ENCODE measurements at places on chromosomes 4 and X.
A peak's percentile ranks its signal among the peaks of the same experiment; 100 is the strongest.

DNA sequence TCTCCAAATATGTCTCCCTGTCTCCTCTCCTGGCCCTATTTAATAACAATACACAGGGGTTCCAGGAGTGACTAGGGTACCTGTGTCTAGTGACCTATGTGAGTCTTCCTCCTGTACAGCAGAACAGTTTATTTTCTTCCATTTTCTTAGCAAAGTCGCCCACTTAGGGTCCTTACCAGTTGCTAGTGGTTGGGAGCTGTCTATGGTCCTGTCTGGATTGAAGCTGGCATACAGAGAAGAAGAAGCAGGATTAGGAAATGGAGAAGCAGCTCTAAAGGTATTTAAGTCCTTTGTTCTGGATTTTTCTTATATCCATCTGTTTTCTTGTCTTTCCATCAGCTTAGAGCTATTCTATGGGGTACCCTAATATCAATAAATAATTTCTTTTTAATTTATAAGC, 587.1 kb upstream of the CPEB2 start:
- DNase-seq = no peak

DNA sequence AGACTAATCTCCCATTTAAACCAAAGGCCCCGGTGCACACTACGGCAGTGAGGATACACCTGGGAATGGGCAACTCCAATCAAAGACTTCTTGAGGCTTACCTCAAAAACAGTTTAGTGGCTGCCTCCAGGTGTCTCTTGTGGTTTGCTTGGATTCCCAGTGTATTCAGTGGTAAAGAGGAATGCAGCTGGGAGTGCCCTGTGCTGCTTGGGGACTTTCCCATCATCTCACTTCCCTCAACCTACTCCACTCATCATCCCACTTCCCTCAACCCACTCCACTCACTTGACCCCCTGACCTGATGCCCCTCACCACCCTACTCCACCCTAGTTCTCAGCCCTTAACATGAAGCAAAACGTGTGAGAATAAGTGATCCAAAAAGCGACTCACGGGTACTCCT, 177.3 kb upstream of the ETNPPL start:
- no peak for DNase-seq

DNA sequence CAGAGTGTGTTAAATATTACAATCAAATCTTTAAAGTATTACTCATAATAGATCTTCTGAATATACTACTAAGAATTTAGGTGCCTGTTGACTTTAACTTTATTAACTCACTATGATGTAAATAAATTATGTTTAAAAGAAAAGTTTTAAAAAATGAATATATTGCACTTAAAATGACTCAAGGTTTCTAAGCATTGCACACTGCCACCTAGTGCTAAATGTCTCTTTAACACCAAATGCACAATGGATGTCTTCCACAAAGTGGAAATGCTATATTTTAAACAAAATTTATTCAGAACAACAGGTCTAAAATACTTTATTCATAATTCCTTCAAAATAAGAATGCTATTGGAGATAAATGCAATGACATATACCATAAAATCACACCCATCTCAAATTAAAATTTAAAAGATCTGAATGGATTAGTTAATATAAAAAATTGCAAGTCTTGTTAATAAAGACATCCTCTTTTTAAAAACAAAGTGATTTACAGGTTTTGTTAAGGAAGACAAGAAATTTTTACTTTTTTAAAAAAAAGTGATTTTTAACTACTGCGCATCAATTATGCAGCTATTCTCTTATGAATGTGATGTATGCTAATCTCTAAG, 5.5 kb downstream of the INPP4B start:
- DNase-seq = no peak

DNA sequence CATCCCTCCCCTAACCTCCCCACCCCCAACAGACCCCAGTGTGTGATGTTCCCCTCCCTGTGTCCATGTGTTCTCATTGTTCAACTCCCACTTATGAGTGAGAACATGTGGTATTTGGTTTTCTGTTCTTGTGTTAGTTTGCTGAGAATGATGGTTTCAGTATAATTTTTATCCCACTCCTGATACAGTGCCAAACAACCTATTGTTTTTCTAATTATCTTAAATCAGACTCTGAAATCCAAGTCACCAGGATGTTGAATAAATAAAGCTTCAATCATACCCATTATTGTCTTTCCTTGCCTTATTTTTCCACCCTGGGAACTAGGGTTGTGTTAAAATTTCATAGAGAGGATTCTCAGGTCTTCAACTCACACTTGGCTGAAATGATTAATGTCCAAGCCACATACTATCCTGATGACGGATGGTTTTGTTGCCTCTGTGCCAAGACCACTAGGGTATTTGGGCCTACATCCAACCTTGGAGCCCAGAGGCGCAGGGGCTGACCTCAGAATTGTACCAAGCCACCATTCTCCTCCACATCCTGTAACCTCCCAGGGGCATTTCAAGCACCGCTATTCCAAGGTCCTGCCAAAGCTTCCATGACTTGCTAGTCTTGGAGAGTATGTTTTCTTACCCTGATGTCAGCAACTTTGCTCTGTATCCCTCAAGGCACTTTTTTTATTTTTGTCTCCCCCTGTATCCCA, 332.4 kb downstream of the ARHGAP24 start:
- DNase-seq = peak; percentile 80

- DNase-seq = no peak
These were observed 146.2 kb upstream of the BCOR start for GRCh38 chrX:40243755-40244515.

DNA sequence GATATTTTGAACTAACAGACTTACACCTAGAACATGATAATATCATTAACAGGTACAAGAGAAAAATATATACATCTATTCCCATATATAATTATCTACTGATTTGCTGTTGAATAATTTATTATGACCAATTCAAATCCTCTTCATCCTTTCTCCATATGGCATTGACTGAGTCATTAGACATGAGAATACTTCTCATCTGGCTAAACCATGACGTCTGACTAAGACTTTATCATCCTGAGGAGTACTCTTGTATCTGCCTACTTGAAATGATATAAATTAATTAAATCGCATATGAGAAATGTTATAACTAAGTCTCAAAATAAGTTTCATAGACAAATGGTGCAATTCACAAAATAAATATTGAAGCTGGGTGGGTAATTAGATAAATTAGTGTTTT, 67.4 kb downstream of the EMCN start:
- DNase-seq = no peak

DNA sequence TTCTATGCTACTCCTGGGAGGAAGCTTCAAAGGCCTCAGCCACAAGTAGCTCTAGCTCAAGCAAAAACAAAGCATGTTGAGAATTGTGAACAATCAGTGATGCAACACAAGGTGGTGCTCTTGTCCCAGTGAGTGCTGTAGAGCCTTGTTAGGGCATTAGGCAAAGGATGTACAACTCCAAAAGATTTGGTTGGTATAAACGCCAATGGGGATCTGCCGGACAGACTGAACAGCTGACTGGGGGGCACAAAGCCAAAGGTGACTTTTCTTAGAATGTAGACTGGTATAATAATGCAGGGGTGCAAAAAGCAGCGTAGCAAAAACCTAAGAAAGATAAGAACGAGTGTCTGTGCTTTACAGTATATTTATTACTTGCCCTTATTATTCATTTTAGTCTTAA, 62.6 kb upstream of the ALB start:
- no peak for DNase-seq

DNA sequence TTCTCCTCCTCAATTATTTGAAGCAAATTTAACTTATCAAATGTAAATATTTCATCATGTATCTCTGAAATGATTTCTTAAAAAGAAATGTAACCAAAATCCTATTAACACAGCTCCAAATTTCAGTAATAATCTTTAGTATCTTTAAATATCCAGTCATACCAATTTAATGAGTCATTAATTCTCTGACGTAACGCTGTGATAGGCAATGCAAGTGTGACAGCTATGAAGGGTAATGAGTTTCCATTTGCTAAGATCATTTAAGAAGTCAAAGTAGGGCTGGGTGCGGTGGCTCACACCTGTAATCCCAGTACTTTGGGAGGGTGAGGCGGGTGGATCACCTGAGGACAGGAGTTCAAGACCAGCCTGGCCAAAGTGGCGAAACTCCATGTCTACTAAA, 15.6 kb downstream of the RPS3A start:
- DNase-seq = no peak

DNA sequence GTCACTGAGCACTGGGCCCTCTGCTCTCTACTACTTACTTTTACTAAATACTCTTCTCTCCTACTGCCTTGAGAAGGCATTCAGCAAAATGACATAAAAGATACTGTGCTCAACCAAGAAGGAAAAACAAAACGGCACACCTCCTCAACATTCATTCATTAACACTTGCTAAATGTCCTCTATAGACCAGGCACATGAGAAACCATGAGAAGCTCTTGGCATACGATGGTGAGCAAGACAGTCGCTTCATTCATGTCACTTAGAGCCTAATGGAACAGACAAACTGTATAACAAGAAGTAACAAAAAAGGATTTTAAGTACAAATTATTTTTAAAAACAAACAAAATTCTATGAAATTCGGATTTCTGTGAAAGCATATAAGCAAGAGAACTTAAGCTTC, 38.7 kb downstream of the COL25A1 start:
- no peak for DNase-seq

DNA sequence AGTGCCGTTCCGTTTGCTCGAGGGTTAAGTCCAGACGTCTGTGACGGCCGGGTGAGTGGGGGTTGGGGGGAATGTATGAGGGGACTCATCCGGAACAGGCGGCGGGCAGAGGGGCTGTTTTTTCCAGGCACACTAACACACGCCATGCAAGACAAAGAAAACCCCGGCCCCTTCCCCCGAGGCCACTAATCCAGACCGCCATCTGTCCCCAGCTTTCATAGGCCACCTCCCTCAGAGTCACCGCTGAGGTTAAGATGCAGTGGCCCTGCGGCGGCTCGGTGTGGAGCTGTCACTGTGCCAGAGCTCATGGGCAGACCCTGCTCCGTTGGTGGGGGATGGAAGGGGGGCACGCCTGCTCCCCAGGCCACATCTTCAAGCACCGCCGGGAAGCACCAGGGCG, 34.1 kb downstream of the SORCS2 start:
- DNase-seq = no peak

DNA sequence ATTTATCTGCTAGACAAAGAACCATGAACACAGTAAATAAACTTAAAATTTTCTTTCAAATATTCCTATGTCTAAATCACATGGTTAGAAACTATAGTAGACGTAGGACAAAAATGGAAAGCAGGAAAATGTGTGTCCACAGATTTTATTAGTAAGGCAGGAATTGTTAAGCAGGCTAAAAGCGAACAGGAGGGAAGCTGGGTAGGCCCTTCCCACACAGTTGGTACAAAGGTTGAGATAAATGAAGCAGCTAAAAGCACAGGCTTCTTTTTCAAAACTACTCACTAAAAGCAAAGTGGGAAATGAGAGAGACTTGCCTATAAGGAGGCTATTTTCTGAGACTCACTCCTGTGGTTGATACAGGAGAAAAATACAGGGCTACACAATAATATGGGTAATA, 108.1 kb upstream of the PABPC4L start:
- DNase-seq = no peak

- no peak for DNase-seq
These were observed 24.4 kb downstream of the TNIP3 start for GRCh38 chr4:121139533-121140222.

DNA sequence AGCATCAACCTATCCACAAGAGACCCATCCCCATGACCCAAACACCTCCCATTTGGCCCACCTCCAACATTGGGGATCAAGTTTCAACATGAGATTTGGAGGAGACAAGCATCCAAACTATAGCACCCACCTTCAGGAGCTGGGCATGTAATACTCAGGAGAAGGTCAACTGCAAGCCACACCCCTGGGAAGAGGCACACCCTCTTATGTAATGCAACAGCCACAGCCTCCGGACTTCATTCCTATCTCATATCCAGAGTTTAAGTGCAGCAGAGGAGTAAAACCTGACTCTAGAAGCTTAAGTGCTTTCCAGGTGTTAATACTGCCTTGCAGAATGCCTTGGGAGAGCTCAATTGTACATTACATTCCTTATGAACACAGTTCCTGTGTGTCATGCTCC, 197.4 kb downstream of the PTTG2 start:
- no peak for DNase-seq

- DNase-seq = no peak
These were observed 116.4 kb upstream of the SLC34A2 start for GRCh38 chr4:25539241-25539640.

GRCh38 chrX:39421006-39421405, 619.7 kb downstream of the MID1IP1 start:
- DNase-seq = no peak

- no peak for DNase-seq
These were observed 44.2 kb upstream of the TMEM131L start for GRCh38 chr4:153421941-153422340.

DNA sequence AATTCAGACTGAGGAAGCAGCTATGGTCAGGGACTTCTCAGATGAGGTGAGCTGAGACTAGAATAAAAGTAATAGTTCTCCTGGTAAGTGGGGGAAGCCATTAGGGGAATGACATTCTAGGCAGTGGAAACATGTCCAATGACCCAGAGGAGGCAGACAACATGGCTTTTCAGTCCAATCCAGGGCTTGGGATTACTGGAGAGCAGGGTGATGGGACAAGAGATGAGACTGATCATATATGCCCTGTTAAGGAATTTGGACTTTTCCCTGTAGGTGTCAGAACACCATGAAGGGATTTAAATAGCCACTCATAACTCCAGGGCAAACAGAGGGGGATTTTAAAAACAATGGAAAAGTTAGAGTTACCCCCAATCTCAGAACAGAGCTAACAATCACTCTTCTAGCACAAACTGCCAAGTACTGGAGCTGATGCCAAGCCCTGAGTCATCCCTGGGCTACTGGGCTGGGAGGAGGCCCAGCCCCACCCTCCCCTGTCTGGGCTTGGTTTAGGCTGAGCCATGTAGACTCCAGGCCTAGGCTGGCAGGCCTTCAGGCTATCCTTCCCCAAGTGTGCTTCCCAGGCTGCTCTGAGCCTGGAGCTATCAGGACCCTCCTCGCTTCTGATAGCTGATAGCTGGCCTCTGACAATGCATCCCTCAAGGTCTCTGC, 22.7 kb upstream of the MSN start:
- peak; percentile 78 for DNase-seq

GRCh38 chr4:161573836-161574235, 590.0 kb downstream of the FSTL5 start:
- DNase-seq = no peak

- DNase-seq = no peak
These were observed 252.7 kb downstream of the OPHN1 start for GRCh38 chrX:68180579-68180978.

- peak; percentile 90 for DNase-seq
These were observed at the start of gene UTP14A for GRCh38 chrX:129905787-129906580. UTP14A (plus strand) TSS chrX:129906164; CDS start chrX:129906211, 47 bp downstream.

GRCh38 chrX:2650037-2650436, 41.1 kb upstream of the CD99 start:
- DNase-seq = no peak

DNA sequence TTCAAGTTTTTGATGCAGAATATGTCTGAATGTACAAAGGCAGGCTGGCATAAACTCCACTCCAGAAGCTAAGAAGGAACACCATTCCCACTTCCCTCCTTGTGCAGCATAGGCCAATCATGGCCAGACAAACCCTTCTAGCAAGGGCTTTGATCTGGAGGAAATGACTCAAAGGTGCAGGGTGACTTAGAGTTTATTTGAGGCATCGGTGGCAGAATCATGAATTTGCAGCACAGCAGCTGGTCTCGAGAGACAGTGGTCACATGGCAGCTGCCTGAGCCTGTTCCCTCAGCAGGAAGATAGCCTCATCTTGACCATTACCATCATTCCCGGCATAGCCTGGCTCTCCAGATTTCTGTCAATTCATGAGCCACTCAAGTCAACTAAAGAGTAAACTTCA, 154.5 kb downstream of the ATP10D start:
- DNase-seq = no peak

All from left hindlimb (tissue), 1 donor.